ENCODE measurements at places on chromosomes 2 and 18.
A peak's percentile ranks its signal among the peaks of the same experiment; 100 is the strongest.

GRCh38 chr2:8028436-8028835 is 653.4 kb upstream of the ID2 start:
- no peak for DNase-seq

- no peak for DNase-seq
Measured at GRCh38 chr2:58649756-58650155, 408.6 kb upstream of the FANCL start.

DNA sequence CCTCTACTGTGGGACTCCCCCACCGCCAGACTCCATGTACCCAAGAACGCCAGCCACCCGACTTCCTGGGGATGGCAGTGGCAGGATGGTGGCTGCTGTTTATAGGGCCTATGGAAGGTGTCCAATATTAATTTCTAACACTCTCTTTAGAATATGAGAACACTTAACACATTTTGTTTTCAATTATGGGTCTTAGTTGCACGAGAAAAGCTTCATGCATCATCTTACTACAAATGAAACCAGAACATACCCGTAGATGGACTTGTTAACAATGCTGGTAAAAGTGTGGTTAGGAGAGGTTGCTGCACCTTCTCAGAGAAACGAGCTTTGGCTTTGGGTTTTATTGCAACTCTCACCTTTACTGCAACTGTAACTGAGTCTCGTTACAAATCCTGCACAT is 335.6 kb upstream of the ID2 start:
- DNase-seq, result no peak

DNA sequence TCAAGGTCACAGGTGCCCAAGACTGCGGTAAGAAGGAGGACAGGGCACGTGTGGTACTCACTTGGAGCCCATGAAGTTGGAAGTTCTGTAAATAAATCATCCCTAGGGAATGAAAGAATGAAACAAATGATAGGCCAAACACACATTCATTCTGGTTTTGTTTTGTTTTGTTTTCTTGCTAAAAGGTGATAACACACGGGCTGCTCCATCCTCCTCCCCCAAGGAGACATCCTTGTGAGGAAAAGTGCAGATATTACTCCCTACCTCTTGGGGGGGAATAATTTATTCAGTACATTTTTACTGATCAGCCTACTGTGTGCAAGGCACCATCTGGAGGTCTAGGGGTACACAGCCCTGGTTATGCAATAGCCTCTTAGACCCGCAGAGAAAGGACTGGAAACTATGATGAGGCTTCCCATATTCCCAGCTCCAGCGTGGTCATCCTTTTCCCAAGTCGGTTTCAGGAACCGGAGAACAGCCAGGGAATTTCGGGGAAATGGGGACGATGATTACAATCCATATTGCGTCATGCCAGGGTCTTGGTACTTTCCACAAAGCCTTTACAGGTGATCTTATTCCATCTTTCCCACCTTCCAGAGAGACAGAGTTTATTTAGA is 6.3 kb downstream of the RAX start:
- DNase-seq, result no peak

DNA sequence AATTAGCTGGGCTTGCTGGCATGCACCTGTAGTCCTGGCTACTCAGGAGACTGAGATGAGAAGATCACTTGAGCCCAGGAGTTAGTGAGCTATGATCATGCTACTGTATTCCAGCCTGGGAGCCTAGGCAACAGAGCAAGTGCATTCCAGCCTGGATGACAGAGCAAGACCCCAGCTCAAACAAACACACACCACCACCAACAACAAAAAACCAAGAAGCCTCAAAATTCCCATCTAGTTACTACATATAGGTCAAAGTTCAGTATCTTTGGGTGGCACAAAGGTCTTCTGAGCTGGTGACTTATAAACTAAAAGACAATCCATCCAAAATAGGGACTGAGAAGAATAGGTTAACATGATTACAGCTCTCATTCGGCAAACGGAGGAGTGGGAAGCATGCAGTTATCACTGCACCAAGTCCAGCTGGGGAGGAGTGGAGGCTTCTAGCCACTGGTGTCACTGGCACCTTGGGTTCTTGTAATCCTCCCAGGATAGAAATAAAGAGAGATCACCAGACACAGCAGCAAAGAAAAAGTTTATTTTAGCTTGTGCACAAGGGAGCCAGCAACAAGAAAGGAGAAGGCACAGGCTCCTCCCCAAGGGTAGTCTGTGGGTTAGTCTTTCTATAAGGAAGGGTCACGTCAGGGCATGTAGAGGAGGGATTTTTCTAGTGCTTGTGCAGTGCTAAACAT is 57.4 kb downstream of the SH2D6 start:
- DNase-seq, result no peak

- no peak for DNase-seq
Measured at GRCh38 chr18:35282353-35282752, 7.7 kb downstream of the ZSCAN30 start.

DNA sequence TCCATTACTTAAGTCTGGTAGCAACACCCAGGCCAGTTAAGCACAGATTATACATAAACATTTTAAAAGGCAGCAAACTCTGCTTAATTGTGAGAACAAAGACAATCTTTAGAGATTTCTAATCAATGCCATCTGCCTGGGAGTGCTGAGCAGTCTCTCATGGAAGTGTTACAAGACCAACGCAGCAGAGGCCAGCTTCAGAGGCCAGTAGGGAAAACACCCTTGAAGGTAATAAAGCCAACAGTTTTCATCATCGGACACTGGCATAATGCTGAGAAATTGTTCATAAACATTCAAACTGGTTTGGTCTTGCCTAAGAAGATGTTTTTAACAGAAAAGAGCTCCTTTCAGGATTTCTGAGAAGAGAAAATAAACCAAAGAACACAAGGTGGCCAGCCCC is 35.0 kb downstream of the EPB41L3 start:
- no peak for DNase-seq

DNA sequence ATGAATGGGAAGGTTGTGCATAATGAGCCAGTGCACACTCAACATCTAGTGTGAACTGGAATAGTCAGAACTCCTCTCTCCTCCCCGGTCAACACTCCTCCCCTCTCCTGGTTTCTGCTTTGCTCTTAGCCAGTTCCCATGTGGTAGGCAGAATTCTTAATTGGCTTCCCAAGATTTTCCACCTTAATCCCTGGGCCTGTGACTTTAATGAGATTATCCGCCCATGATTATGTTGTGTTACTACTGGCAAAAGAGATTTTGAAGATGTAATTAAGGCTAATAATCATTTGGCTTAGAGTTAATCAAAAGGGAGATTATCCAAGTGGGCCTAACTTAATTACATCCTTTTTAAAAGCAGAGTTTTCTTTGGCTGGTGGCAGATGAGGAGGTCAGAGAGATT is 34.2 kb upstream of the REV1 start:
- no peak for DNase-seq

GRCh38 chr2:20443276-20443920 is 3.5 kb upstream of the RHOB start:
- no peak for DNase-seq

DNA sequence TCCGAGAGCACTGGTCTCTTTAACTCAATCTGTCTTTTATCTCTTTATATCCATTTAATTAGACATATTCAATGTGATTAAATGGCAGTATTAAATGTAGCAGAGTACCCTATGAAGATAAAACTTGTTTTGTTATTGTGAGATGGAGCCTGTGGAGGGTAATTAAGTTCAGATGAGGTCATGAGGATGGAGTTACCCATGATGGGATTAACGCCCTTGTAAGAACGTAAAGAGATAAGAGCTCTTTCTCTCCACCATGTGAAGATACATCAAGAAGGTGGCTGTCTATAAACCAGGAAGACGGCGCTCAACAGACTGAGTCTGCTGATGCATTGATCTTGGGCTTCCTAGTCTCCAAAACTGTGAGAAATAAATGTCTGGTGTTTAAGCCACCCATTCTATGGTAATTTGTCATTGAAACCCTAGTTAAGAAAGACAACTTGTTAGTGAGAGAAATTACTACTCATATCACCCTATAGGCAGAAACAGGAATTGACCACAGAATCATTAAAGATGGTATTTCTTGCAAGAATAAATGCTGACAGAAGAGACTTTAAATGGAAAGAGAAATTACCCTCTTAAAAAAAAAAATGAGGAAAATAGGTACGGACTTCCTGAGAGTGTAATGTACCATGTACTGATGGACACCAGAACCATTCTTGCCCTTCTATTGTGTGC is 738.7 kb upstream of the CHAC2 start:
- DNase-seq, result no peak

- no peak for DNase-seq
Measured at GRCh38 chr2:188449561-188449960, 157.9 kb downstream of the GULP1 start.

GRCh38 chr2:205283736-205284270 is 398.5 kb upstream of the NRP2 start:
- no peak for DNase-seq

DNA sequence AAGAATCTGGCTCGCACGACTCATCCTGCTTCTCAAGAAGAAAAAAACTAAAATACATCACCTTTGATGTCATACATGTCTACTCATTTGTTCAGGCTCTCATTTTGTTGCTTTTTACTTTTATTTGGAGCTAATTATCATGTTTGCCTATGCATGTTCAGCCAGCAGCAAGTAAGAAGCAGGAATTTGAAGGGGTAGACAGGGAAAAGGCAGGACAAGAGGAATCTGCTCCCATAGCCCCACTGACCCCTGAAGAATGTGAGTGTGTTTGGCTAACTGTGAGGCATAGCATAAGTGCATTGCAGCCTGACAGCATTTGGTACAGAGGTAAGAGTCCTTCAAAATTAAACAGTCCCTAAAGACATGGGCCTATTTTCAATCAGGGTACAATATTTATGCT is 72.7 kb downstream of the NYAP2 start:
- no peak for DNase-seq

DNA sequence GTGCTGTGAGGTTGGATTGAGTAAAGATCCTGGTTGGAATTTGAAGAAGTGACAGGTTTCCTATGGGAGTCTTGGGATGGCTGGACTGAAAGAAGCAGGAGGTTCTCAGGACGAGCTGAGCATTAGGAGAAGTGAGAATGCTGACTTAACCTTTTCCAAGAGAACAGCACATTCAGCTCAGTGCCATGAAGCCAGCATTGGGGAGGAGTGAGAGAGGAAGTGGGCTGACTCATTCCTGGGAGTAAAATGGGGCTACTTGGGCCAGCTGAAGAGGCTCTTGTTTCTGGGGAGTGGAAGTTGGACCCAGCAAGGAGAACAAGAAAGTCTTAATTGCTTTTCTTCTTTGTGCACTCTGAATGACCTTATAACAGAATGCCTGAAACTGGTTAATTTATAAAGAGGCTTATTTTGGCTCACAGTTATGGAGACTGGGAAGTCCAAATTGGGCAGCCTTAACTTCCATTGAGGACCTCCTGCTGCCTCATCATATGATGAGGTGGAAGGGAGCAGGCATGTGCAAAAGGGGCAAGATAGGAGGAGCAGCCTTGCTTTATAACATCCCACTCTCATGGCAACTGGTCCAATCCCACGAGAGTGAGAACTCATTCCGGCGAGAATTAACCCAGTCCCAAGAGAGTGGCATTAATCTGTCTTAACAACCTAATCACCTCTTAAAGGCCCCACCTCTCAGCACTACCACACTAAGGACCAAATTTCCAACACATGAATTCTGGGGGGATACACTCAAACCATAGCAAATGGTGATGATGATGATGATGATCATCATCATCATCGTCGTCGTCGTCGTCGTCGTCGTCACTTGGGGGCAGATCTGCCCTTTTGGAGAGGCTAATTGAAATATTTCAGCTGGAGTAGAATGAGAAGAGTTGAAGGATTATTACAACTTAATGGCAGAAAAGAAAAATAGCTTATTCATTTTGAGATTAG is 26.1 kb downstream of the DGUOK start:
- DNase-seq, result no peak

- no peak for DNase-seq
Measured at GRCh38 chr2:47516360-47517104, 113.6 kb downstream of the MSH2 start.

GRCh38 chr18:46060359-46060841 is 11.7 kb downstream of the PSTPIP2 start:
- no peak for DNase-seq

DNA sequence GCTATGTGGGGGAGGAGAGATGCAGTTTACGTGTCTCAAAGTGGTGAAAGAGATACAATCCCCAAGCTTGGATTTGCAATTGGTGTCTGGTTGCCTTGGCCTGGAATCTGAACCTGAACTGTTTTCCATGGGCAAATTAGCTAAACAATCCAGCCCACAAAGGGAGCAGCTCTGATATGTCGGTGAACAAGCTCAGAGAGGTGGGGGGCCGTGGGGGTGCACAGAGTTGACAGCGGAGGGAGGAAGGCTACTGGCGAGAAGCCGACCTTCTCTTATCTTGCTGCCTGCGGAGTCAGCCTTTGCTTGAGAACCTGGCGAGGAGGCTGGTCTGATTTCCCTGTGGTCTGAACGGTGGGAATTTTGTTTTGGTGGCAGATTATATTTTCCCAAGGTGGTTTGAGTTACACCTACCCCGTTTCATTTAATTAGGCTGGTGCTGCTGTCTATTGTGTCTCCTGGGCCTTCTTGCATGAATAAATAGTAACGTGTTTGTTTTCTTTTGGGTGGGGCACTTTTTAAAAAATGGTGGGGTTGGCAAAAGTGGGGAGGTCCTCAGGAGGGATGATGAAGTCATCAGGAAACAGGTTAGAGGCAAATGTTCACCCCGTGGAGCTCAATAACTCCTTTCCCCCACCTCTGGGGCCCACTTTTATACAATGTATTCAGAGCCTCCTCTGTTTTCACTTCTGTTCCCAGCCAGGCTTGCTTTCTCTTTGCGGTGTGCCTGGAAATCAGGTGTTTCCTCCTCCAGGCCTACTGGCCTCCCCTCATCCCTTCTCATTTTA is 80.9 kb upstream of the IGFBP5 start:
- DNase-seq, result no peak

DNA sequence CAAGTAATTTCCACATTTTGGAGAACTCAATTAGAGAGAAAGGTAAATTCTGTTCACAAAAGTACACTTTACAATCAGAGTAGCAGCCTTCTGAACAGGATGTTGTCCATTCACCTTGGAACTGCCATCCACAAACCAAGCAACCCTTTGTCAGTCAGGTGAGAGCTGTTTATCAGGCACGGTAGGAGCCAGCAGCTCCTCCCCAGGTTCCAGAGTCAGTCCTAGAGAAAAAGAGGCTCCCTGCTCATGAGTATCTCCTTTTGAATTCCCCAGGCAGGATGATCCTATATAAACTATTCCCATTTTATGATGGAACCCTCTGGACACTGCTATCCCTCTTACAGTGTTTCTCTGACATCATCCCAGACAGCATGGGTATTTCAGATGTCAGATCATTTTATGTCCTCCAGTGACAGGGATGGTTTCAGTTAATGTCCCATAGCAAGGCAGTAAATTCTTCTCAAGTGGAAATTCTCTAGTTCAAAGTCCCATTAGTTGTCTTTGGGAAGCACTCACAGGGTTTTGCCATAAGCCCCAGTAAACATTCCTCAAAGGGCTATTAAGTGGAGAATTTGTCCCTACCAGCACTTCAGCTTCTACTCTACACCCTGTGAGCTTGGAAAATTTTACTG is 34.5 kb upstream of the CSRNP3 start:
- no peak for DNase-seq

- DNase-seq, result no peak
Measured at GRCh38 chr2:96393989-96394761, 58.6 kb downstream of the NCAPH start.

GRCh38 chr2:15170070-15170775 is 390.9 kb downstream of the NBAS start:
- DNase-seq, result peak; percentile 49
